ENCODE measurements at places on chromosomes 11 and 22.

GRCh38 chr11:120097721-120098385, 40.1 kb downstream of the TRIM29 start:
- DNase-seq: no peak

DNA sequence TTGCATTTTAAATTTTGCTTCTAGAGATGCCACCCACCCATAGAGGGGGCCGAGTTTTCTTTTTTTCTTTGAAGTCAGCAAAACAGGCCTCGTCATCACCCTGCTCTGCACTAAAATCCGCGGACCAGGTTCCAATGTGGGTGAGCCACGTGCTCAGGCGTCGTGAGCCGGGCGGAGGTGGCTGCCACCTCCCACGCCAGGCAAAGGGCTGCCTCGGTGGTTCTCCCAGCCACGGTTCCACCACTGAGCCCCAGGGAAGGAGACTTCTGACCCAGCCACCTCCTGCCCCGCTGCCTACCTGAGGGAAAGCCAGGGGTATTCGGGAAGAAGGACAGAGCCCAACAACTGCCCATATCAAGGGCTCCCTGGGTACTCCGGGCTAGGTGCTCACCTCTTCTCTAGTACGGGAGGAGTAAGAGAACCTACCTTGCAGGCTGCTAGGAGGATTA, 45.3 kb downstream of the MN1 start:
- no peak for DNase-seq

GRCh38 chr11:3021125-3021524, 29.0 kb upstream of the NAP1L4 start:
- DNase-seq: peak; percentile 40

DNA sequence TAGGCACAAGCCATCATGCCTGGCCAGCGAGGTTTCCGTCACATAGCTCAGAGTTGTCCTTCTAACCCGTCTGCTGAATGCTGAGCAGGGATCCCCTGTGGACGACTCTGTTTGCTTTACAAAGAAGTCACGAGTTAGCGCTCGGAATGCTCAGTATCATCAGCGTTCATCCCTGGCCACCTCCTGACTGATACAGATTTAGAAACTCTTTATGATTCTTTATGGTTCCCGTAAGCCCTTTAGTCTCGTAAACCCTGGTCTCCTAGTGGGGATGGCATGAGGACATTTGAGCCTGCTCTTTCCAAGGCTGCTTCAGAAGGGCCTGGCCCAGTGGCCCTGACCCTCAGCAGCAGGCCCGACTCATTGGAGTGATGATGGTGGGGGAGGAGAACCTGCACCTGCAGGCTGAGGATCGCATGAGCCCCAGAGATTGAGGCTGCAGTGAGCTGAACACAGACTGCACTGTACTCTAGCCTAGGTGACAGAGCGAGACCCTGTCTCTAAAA, 9.6 kb downstream of the PEX26 start:
- no peak for DNase-seq

DNA sequence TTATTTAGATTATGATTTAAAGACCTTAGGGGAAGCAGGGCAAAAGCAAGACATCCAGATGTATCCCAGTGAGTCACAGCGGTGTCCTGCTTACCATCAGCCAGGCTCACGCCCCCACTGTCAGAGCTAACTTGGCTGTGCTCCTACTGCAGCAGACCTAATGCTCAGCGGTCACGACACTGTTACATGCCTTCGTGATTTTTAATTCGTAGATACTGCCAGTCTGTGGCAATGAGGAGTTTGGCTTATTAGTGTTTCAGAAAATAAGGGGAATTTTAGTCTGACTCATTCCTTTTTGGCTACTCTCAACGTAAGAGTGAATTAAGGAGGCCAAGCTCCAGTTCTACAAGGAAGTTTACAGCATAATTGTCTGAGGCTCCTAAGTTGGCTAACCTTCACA, 22.7 kb downstream of the EFCAB6 start:
- no peak for DNase-seq

GRCh38 chr11:113562576-113562975, 87.4 kb upstream of the DRD2 start:
- no peak for DNase-seq

DNA sequence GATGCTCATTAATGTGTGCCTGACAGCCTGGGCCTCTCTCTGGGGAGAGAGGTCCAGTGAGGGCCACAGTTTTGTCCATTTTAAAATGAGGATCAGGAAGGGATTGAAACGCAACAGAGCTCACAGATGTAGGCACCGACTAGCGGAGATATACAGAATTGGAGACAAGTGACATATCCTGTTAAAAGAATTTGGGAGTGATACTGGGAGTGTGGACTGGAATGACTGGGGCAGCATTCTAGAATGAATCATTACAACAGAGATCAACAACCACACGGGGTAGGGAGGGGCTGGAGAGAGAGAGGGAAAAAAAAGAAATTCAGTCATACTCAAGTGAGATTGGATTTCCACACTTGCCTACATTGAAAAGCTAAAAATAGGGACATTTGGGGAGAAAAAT, 2.5 kb upstream of the NCAM1 start:
- DNase-seq: no peak

DNA sequence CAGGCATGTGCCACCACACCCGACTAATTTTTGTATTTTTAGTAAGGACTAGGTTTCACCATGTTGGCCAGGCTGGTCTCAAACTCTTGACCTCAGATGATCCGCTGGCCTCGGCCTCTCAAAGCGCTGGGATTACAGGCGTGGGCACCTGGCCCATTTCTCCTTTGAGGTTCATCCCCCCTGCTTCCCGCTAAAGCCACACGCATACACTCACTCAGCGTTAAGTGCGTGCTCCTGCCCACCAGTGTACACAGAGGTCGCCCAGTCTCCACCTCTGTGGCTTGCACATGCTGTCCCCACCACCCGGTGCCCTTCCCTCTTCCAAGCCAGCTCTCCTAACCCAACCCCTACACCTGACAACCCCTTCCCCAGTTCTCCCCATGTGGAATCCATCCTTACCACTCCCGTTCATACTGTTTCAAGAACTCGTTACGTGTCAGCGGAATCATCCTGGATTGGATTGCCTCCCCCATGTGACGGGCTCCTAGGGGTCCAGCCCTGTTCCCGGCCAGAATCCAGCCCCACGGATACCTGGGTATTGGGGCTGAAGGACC, 15.7 kb upstream of the CYTH4 start:
- no peak for DNase-seq

DNA sequence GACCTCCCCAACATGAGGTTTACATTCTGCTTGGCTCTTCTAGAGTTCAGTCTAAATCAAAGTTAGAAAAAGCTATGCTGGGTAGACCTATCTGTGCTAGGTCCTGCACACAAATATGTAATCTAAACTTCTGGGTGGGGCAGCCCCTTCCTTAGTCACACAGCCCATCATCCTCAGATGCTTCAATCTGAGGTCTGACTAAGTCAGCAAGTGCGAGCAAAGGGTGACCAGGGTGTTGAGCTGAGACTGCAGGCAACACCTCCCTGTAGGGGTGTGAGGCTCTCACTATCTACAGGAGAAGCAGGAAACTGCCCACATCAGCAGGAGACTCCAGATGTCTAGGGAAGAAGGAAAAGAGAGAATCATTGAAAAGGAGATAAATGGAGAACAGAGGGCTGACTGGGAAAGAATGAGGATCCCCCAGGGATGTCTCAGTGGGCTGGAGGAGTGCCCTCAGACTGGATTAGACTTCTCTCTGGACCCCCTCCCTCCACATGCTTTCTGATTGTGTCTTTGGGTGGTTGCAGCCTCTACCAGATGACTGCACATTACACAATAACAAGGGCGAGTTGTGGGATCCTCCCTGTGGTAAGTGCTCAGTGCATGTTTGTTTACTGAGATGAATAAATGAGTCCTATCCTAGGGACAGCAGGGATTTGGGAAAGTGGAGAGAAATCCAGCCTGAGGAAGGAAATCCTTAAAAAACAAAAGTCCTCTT, 266.2 kb upstream of the PLET1 start:
- no peak for DNase-seq

DNA sequence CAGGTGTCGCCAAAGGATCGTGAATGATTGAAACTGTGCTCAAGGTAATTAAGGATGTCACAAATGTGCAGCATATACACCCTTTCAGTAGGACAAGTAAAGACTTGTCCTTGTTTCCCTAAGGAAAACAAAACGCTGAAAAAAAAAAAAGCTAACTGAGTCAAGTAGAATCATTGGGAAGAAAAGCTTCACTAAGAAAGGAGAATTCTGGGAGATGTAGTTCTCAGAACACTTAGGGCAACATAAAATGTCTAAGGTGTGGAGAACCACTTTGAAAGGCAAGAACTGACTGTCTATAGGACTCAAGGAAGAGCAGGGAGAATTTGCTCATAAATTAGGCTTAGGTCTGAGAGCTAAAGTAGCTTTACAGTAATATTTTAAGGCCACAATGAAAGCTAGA, 2.9 kb upstream of the OR5T1 start:
- no peak for DNase-seq

- DNase-seq: no peak
Observed at GRCh38 chr22:35131525-35132000, 65.6 kb downstream of the ISX start.

- no peak for DNase-seq
Observed at GRCh38 chr11:69770540-69770939, 4.6 kb downstream of the FGF4 start.

DNA sequence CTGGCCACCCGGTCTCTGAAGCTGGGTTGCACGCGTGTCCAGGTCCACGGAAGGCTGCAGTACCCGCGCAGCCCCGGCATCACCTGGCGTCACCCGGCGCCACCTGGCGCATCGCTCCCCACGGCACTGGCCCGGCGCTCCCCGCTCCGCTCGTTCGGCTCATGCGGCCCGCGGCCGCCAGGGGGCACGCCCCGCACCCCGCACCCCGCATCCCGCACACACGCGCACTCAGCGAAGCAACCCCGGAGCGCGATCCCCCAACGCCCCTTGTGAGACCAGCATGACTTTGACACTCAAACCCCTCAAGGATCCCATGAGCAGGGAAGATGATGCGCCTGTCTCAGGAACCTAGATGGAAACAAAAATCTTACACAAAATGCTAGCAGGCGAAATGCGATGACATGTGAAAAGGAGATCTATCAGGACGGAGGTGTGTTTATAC, 11.9 kb downstream of the B3GNT6 start:
- DNase-seq: peak; percentile 59

GRCh38 chr11:23680488-23681230, 816.2 kb upstream of the LUZP2 start:
- DNase-seq: no peak

- DNase-seq: peak; percentile 53
Observed at GRCh38 chr11:63916837-63917691, at the start of gene RCOR2. Gene RCOR2 (minus strand): TSS chr11:63917164. CDS start chr11:63916456, 708 bp downstream.

GRCh38 chr11:70505331-70505731, 107.0 kb downstream of the CTTN start:
- DNase-seq: no peak

GRCh38 chr11:3060436-3061025, 3.3 kb upstream of the CARS1 start:
- no peak for DNase-seq

- DNase-seq: no peak
Observed at GRCh38 chr11:110468121-110468520, 38.4 kb downstream of the FDX1 start.

DNA sequence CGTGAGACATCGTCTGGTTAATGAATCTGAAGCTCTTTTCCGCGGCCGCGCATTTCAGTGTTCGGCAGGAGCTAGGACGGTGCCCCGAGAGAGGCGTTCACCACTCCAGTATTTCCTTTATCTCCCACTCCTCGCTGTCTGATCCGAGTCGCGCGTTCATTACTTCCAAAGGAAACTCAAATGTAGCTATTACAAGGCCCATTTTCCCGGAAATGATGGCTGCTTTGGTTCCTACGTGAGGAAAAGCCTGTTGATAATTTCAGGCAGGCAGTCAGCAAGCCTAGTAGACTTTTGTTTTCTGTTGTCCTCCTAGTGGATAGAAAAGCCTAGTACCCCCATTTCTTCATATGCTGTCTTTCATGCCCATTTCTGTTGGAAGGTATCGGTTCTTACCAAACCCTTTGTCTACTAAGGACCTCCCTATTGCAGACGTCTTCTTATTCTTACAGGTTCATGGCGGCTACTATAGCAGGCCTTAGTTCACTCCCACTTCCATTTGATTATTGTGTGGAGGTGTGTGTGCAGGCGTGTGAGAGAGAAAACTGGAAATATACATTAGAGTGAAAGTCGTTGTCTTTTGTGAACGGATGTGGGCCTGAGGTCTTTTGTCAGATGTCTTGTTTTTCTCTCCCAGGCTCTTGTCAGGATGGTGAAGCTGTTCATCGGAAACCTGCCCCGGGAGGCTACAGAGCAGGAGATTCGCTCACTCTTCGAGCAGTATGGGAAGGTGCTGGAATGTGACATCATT, 737 bp downstream of the RBM4 start:
- DNase-seq: peak; percentile 55

- DNase-seq: no peak
Observed at GRCh38 chr11:120129570-120129969, 8.3 kb downstream of the TRIM29 start.

DNA sequence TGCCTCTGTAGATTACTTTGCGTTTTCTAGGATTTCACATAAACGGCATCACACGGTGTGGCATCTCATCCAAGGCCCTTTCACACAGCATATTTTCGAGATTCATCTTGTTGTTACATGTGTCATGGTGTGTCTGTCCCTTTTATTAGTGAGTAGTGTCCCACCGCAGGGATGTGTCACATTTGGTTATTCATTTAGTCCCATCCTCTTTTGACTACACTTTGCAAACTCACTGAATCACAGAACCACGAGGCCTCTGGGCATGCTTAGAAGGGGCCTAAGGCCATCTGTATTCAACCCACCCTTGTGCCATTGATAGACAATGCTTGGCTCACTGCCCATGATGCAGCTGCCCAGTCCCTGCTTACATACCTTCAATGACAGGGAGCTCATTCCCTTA, 4.2 kb upstream of the RAC2 start:
- DNase-seq: no peak

- no peak for DNase-seq
Observed at GRCh38 chr11:44992181-44992582, 41.5 kb upstream of the TP53I11 start.

- DNase-seq: no peak
Observed at GRCh38 chr11:47518212-47518964, 34.5 kb downstream of the CELF1 start.

- no peak for DNase-seq
Observed at GRCh38 chr11:79794057-79794456, 353.2 kb upstream of the TENM4 start.

DNA sequence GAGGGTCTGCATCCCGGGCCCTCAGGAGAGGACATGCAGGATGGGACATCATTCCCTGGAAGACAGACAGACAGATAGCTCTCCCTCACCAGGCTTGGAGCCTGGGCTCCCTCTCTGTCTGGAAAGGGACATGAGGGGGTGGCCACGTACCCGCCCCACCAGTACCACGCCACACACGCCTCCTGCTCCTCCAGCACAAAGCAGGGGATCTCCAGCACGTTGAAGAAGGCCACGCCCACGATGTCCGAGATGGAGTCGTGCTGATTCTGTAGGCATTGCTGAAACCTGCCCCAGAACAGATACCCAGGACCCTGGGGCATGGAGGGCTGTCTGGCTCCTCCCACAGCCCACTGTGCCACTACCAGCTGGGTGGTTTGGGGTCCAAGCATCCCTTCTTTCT, 2.2 kb downstream of the PLA2G3 start:
- DNase-seq: no peak

DNA sequence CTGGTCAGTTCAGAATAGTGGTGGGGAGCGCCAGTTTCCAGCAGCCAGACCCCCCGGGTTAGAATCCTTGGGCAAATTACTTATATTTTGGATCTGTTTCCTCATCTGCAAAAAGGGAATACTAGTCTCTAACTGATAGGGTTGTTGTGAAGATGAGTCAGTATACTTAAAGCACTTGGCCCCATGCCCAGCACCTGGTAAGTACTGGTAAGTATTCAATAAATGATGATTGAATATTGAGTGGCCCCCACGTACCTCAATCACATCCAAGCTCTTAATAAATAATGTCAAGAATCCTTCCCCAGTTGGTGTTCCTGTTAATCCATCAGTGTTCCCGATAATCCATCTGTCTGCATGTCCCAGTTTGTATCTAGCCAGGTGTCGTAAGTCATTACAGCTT, 12.1 kb downstream of the ACP2 start:
- no peak for DNase-seq

All from CD4-positive, alpha-beta memory T cell (primary cell).